ENCODE measurements at places on chromosomes 7 and 10.

DNA sequence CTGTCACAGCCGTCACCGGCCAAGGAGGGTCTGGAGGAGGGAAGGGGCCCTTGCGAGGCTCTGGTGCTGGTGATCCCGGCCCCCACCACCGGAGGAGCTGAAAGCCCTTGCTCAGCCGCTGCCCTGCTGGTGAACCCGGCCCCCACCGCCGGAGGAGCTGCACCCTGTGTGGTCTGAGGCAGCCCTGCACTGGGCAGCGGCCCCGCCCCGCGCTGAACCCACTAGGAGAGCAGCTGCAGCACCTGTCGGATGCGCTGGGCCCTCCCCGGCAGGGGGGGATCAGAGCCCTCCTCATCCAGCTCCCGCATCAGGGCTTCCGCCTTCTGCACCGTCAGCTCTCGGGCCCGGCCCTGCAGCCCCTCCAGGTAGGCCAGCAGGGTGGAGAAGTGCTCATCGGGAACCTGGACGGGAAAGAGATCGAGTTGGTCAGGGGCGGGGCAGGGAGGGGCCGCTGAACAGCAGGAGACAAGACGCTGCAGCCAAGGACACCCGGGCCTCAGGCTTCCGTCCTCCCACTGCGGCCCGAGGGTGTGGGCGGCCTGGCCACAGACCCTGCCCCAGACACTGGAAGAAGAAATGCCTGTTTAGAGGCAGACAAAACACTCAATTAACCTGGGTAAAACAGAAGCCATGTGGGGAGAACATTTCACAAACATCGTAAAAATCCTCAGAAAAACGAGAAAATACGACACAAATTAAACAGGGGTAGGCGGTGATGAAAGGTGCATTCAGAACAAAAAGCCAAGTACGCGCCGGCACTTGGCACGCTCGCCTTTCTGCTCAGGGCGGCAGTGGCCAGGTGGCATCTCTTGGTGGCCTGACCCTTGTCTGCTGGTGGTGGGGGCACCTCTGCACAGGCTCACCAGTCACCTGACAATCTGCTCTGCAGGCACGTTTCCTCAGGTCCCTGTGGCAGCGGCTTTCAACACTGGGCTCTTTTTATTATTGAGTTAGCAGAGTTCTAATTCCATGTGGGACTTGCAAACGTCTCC lies 14.7 kb downstream of the CYP2W1 start:
- no peak for DNase-seq

DNA sequence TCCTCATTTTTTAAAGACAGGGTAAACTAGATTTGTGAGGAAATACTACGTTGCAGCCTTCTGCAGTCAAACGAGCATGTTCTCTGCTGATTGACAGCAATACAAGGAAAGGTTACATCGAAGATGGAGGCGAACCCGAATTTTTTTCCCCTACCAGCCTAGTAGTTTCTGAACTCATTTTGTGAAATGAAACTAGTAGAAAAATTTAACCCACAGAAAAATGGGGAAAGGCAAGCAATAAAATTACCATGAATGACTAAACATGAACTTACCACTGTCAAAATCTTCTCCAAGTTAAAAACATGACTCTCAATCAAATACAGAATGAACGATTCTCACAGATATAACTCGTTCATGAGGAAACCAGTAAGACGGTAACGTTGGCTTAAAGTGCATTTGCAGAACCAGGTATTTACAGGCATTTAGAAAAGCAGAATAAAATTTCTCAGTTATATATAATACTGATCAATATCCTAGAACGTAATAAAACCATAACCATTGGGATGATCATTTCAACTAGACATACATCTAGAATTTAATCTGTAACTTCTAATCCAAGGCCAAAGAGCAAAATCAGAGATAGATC lies 73.9 kb downstream of the CELF2 start:
- no peak for DNase-seq

DNA sequence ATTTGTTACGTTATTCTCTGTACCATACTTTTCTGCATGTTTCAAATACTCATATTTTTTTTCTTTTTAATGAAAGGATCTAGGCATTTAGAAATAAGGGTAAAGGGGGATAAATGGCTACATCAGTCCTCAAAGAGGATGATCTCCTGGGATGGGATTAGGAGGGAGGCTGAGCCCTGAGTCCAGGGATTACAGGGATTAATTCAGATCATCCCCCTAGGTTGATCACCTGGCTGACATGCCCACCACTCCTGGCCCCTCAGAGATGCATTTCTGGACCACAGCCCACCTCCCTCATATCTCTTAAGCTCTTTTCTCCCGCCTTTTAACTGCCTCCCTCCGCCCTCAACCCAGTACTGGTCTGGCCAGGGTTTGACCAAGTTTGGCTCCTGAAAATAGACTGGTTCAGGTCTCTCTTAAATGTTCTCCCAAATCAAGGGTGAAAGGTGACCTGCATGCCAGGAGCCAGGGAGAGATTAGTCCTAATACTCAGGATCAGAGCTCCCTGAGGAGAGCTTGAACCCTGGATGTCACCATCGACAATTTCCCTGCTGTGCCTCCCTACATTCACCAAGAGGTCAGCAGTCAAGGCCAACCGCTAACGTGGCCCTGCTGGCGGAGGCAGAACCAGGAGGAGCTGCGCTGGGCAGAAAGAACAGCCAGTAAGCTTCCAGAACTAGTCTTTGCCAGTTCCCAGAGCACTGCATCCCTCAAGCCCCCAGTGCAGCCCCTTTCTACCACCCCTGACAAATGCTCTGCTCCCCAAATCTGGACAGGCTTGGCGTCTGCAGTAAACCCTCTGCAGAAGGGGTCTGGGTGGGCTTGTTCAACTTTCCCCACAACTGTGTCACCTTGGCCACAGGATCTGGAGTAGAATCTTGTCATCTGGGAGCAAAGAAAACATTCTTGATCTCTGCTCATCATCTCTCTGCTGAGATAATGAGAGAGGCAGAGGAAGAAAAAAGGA lies 3.0 kb upstream of the CCDC136 start:
- DNase-seq, result no peak

DNA sequence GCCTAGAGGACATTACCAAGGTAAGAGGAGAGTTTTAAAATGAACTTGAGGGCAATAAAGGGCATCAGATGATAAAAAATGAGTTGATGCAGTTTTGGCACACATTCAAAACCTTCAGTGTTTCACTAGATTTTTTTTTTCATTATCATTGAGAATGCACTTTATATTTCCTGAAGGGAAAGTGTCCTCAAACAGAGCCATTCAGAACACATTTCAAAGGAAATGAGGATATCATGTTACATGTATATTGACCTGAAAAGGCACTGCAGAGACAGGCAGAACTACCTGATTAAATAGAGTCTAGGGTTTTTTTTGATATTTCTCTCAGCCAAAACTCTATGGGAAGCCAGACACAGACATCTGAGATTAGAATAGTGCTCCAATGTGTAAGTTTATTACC lies 454.0 kb downstream of the NEBL start:
- no peak for DNase-seq

- no peak for DNase-seq
These were observed 131.1 kb upstream of the PTN start for GRCh38 chr7:137474540-137475026.

DNA sequence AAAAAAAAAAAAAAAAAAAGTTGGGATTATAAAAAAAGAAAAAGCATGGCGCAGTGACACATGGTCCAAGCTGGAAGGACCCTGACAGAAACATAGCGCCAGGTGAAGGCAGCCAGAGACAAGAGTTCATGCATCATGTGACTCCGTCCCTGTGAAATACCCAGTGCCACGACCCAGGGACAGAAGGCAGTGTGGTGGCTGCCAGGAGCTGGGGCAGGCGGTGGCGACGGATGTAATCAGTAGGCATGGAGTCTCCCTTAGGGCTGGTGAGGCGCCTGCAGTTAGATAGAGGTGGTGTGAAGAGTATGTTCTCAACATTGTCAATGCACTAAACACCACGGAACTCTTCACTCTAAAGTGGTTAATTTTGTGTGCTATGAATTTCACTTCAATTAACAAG lies 43.9 kb downstream of the STK32C start:
- no peak for DNase-seq

DNA sequence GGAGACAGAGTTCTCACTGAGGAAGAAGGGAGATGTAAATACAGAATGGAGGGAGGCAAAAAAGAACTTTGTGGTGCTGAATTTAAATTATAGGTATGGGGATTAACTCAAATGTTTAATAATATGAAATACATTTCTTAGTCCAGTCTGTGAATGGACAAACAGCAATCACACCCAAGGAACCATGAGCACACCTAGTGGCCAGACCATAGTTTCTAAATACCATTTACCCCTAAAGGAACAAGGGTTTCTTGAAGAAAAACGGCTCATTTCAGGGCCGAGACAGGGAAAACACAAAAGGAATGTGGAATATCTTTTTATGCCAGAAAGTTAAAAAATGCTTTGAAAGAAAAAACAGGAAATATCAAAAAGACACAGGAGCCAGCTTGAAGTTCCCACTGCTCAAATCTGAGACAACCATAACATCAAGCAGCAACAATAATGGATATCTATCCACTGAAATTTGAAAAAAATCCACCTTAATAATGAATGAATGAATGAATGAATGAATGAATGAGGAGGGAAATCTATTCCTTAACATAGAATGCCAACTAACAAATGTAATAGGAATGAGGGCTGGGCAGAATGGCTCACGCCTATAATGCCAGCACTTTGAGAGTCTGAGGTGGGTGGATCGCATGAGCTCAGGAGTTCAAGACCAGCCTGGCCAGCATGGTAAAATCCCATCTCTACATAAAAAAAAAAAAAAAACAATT lies 8.6 kb downstream of the IPMK start:
- DNase-seq, result no peak

DNA sequence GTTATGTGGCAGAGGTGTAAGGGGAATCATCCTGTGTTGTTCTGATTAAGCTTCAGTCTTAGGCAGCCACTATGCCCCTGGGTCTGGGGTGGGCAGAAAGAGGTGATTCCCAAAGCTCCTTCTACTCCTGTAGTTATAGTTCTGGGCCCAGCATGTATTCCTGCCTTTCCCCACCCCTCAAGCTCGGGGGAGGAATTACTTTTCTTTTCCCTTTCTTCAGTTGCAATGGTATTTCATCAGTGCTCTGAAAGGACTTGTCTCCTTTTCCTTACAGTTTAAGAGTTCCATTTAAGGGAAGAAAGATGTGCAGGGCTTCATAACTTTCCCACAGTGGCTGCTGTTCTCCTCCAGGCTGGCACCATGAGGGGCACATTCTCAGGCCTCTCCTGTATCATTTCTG lies 94.2 kb downstream of the MTPAP start:
- DNase-seq, result no peak

- DNase-seq, result no peak
These were observed 2.6 kb downstream of the TMEM254 start for GRCh38 chr10:80081026-80081425.

DNA sequence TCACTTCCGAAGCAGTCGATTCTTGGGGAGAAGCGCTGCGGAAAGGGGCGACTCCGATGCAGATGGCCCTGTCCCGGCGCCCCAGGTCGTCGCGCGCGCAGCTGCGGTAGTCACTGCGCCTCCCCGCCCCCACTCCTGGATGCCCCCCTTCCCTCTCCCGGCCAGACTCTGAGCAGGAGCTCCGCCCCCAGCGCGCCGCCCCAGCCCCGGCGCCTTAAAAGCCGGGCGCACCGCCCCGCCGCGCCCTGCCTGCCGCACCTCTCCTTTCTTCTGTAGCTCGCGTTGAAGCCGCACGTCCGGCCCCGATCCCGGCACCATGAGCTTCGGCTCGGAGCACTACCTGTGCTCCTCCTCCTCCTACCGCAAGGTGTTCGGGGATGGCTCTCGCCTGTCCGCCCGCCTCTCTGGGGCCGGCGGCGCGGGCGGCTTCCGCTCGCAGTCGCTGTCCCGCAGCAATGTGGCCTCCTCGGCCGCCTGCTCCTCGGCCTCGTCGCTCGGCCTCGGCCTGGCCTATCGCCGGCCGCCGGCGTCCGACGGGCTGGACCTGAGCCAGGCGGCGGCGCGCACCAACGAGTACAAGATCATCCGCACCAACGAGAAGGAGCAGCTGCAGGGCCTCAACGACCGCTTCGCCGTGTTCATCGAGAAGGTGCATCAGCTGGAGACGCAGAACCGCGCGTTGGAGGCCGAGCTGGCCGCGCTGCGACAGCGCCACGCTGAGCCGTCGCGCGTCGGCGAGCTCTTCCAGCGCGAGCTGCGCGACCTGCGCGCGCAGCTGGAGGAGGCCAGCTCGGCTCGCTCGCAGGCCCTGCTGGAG lies at the start of gene INA:
Gene INA, plus strand, starts transcription at position 243 of the 817 bp plus-strand sequence. Its CDS starts 74 bp downstream, at position 317.
- no peak for DNase-seq

DNA sequence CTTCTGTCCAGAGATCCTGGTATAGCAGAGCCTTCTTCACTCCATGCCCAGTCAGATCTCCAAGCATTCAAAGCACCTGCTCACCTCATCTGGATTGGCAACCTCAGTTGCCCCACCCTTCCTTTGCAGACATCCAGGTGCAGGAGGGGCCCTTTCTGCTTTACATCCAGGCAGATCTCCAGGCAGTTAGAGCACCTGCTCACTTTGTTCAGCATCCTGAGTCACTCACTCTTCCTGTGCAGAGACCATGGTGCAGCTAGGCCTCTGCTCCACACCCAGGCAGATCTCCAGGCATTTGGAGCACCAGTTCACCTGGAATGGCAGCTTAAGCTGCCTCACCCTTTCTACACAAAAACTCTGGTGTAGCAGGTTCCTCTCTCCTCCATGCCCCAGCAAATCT lies 153.1 kb downstream of the CDK14 start:
- no peak for DNase-seq

DNA sequence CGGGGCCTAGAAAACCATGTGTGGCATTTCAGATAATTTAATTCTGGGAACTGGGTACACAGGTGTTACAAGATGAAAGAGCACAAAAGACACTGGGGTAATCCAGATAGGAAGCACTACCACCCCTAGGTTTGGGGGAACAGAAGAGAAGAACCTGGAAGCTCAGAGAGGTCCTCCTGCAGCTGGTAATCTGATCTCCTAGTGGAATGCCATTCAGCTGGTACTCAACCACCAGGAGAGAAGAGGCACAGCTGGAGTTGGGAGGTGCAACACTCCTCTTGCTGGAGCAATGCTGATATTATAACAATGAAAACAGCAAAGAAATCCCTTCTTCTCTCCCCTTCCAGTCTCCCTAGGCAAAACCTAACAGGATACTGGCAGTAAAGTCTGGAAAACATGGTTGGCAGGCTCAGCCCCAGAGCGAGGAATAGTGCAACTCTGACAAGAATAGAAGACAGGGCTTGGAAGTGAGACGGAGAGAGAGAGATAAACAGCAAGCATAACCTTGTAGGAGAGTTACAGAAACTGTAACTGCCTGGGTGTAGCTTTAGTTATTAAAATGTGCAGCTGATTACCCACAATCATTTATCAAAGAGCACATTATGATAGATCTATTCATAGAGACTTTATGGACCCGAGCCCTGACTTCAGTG lies 35.0 kb downstream of the NRF1 start:
- DNase-seq, result no peak

GRCh38 chr7:158108646-158109293 lies 478.9 kb downstream of the PTPRN2 start:
- no peak for DNase-seq

GRCh38 chr7:125149151-125149550 lies 219.5 kb upstream of the POT1 start:
- no peak for DNase-seq

- DNase-seq, result no peak
These were observed 16.7 kb downstream of the TMEM120A start for GRCh38 chr7:75977743-75978142.

GRCh38 chr7:47404010-47404409 lies 177.9 kb downstream of the TNS3 start:
- DNase-seq, result no peak

GRCh38 chr7:66734006-66734405 lies 6.5 kb upstream of the RABGEF1 start:
- DNase-seq, result no peak
